ENCODE measurements at places on chromosomes 11 and 22.

- DNase-seq, result no peak
These were observed 4.1 kb upstream of the PTDSS2 start for GRCh38 chr11:445765-446588.

GRCh38 chr11:2933375-2934020, 4.3 kb upstream of the PHLDA2 start:
- DNase-seq, result no peak

DNA sequence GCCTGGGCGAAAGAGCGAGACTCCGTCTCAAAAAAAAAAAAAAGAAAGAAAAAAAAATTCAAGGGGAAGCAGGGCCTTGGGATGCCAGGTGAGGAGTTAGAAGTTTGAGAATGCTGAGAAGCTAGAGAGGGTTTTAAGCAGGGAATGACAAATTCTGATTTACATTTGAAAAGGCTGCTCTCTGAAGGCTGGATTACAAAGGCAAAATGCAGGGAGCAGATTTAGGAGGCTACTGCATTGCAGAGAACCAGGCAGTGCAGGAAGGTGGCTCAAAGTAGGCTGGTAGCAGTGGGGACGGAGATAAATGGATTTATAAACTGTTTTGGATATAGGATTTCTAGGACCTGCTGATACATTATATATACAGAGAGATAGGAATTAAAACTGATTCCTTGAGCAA, 66.6 kb downstream of the KCNC1 start:
- no peak for DNase-seq

- no peak for DNase-seq
These were observed 14.5 kb upstream of the USP47 start for GRCh38 chr11:11827272-11827671.

DNA sequence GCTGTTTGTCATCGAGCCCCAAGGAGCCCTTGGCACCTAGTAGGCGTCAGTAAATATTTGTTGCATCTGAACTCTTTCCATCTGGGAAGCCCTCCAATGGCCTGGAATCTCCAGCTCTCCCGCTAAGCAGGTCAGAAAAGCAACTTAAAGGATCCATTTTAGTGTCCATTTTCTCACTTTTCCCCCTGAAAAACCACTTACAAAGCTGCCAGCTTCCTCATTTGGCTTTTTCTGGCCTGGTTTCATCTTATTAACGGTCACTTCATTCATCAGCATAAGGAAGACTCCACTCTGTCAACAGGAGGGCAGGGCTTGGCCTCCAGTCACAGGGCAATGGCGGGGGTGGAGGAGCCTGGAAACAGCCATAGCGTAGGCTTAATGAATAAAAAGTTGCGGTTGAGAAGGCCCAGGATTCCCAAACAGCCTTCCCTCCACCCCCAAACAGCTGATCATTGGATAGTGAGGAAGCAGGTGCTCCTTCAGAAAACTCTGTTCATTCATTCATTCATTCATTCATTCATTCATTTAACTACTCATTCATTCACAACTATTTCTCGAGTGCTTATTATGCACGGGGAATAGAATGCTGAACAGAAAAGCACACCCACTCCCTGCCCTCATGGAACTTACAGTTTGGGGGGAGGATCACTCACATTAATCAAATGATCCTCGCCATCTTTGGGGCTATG, 104.5 kb upstream of the RCN1 start:
- DNase-seq, result peak; percentile 52
